ENCODE measurements at places on chromosomes 2 and 18. TPM values are rescaled to one million over a fixed set of nuclear protein-coding genes. Genes with fewer than 3 reads are reported as not detected.

DNA sequence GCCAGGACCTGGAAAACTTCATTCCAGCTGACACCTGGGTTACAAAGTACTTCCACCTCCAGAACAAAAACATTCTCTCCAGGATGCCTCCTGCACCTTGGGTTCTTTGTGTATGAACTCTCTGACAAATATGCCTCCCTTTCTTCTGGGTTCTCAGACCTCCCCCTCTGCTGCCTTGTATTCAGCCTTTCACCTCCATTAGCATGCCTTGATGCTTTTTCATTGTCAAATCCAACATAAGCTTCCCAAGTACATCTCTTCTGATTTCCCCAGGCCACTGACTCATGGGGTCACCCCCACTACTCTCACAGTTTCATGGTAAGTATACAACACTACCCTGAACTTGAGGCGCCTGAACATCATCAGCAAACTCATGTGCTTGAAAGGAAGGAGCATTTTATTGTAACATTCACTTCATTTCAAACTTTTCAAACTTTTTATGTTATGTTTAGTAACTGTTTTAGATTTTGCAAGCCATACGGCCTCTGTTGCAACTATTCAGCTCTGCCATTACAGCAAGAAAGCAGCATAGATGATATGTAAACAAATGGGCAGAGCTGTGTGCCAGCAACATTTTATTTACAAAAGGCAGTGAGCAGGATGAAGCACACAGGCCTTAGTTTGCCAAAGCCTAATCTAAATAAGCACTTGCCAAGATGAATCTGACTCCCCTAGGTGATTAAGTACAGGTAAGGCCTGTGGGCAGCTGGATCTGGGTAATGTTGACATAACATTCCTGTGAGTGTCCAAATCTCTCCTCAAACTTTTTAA, 32.5 kb upstream of the MRPS9 start:
- no peak for DNase-seq

HOXD13 gene
- not detected for total RNA-seq

- no peak for DNase-seq
Measured at GRCh38 chr18:963276-963675, 58.6 kb downstream of the ADCYAP1 start.

GRCh38 chr2:113291191-113291590, 12.5 kb upstream of the PAX8 start:
- no peak for DNase-seq

DNA sequence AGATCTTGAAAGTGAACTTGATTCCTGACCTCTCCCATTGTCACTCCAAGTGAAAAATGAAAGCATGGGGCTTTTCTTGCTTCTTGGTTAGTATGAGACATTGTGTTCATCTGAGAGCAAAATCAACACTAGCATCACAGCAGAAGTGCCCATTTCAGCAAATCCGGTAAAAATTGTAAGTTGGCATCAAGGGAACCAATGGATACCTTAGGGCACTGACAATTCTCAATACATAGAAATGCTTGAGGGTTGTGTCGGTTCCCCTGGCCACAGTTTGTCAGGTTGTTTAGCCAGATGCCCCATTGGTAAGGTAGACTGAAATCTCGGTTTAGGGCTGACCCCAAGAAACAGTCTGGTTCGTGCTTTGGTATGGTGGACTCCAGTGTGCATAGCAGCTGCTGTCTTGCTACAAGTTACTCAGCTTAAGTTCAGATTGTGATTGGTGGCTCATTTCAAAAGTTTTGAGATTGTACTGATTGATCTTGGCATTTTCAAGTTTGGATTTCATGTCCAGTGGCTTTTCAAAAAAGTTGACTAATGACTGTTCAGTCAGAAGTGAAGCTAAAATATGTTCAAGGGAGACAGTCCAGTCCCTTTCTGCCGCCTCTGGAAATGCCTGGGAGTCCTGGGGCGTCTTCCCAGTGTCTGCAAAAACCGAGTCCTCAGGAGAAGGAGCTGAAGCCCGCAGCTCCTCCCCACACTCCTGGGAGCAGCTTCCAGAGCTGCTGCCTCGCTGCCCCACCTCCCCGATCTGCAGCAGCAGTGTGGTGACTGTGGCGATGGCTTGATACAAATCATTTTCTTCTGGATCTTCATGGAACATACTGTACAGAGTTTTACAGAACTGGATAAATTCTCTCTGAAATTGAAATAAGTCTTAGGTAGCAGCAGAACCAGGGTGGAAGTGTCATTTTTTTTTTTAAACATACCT, 5.6 kb downstream of the RPL31 start:
- no peak for DNase-seq

WDSUB1 gene
- 8.8 TPM for total RNA-seq

FEV gene
- not detected for total RNA-seq

DNA sequence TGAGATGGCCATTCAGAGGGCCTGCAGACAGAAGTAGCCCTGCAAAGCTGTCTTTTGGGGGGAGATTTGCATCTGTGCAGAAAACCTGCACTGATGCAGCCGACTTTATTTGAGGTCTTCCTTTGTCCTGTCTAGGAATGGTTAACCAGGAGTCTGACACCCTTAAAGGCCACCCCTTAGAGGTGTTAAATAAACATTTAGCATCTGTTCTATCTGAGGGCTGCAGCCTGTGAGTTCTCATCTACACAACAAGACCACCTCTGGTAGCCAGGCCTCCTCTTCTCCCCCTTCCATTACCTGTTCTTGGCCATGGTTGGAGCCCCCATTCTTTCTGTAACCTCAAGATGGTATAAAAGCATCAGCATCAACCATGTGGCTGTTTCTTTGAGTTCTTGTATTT, 214.4 kb upstream of the HS6ST1 start:
- no peak for DNase-seq

KCNK3 gene
- not detected for total RNA-seq

- no peak for DNase-seq
Measured at GRCh38 chr2:15700131-15700530, 108.5 kb downstream of the DDX1 start.

DNA sequence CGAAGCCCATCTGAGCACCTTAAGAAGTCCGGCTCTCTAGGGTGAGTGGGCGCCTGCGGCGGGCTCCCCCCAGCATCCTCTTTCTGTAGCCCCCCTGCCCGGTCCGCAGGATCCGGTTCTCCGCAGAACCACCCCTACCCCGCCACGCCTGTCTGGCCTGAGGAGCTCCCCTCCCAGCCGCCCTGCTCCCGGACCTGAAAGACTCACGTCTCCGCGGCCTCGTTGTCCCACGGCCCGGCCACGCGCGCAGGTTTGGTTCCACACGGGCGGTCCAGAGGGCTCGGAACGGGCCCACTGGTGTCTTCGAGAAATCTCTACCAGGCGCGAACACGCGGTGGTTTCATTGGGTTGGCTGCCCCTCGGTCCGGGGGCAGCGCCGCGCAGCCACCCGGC, 237 bp downstream of the SLC39A6 start:
- no peak for DNase-seq

GPR39 gene
- total RNA-seq = not detected

AP1S3 gene
- 7.2 TPM for total RNA-seq

GRCh38 chr2:30404319-30405259, 42.5 kb upstream of the LCLAT1 start:
- DNase-seq = no peak

PTGR3 gene
- 23.0 TPM for total RNA-seq

- DNase-seq = no peak
Measured at GRCh38 chr18:11950824-11951223, 30.5 kb upstream of the IMPA2 start.

TSPYL6 gene
- total RNA-seq = not detected

DNA sequence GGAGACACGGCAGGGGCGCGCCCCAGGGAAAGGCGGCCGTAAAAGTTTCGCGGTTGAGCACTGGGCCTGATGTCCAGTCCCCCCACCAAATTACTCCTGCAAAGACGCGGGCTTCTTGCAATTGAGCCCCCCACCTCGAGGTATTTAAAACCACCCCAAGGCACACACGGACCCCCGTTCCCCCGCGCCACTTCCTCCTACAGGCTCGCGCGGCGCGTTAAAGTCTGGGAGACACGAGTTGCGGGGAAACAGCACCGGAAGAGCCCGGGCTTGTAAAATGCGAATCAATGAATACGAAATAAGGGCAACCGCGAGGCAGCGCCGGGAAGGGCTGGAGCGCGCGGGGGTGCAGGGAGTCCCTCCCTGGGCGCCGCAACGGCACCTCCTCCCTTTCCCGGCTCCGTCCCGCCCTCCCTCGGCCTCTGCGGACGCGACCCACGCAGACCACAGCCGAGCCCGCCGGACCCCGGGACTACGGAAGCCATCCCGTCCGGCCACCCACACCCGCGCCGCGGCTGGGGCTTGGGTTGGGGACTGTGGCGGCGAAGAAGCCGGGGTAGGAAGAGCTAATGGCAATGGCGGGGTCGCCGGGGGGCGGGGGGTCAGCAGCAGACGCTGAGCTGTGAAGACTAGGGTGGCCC, 918 bp upstream of the NETO1 start:
- no peak for DNase-seq

Measured in natural killer cell treated with Interleukin-12 subunit alpha and Interleukin-12 subunit beta and Interleukin-15 and Interleukin-18, amount 100 ng/mL, for 72 hours (primary cell).